ENCODE measurements at places on chromosomes 2 and 18.

DNA sequence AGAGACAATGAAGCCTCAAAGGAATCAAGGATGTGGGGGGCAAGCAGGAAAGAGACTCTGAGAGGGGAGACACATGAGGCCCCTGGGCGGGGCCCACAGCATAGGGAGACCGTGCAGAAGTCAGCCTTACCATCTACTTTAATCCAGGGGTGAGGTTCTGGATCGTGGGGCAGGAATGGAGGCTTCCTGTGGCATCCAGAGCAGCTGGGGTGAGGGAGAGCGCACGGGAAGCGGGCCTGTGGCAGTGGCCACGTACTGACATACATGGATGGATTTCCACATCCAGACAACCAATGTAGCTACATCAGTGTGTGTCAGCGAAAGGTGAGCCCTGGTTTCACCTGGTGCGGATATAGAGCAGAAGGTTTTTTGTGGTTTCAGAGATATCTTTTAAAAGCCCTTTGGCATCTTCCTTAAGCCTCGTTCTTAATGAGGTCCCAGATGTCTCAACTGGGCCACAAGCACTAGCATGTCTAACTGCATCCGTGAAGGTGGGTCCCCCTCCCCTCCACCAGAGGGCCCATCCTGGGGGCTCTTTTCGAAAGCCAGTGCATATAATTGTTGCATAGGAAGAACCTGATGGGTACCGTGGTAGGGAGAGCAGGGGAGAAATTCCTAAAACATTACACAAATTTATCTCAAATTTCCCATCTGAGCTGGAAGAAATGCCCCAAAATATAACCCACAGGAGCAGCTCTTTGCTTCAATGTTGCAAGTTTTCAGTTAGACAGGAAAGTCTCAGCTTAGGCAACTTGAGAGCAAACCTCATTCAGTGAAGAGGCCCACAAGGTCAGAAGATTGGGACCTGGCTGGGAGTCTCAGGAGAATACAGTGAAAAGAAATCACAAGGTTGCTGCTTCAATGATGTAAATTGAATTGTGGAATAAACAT, 90.9 kb downstream of the SP3 start:
- DNase-seq: no peak

GRCh38 chr2:216698895-216699294, 3.5 kb upstream of the IGFBP5 start:
- no peak for DNase-seq

GRCh38 chr2:72137498-72138010, 10.1 kb downstream of the CYP26B1 start:
- no peak for DNase-seq

DNA sequence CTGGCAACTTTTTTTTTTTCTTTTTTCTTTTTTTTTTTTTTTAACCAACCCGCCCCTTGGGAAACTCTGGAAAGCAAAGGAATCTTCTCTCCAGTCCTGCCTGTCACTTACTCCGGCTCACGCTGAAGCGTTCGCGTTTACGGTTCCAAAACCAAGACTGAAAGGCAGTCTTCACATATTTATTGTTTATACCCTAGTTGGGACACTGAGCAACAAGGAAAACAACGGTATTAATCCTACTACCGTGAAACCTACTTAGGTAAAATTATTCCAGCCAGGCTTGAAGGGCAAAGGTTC, 125.4 kb downstream of the OSBPL1A start:
- DNase-seq: no peak

- DNase-seq: no peak
These were observed 191.8 kb upstream of the HNMT start for GRCh38 chr2:137772451-137772850.

DNA sequence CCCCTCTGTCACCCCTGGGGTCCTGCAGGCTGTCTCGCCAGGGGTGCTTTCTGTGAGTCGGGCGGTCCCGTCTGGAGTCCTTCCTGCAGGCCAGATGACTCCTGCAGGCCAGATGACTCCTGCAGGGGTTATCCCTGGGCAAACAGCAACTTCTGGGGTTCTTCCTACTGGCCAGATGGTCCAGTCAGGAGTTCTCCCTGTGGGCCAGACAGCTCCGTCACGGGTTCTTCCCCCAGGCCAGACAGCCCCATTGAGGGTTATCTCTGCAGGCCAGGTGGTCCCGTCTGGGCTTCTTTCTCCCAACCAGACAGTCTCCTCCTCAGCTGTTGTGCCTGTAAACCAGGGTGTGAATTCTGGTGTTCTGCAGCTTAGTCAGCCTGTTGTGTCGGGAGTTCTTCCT, 27.6 kb downstream of the ADNP2 start:
- DNase-seq: no peak

DNA sequence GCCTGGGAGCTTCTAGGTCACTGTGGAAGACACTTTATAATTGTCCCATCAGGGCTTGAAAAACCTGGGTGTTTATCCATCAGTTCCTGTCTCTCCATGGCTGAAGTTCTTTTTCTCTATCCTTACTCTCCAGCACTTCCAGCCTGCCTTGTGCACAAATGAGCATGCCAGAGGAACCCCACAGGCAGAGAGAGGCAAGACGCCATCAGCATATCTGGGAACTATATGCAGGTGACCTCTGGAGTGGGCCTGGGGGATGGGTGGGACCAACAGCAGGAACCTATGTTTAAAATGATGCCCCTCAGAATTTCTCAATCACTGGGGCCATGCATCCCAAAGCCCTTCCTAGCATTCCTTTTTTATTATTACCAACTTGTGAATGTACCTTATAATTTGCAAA, 156.2 kb upstream of the PARD3B start:
- no peak for DNase-seq

- no peak for DNase-seq
These were observed 736.0 kb upstream of the CELF4 start for GRCh38 chr18:38301621-38302020.

GRCh38 chr2:205477016-205477705, 205.1 kb upstream of the NRP2 start:
- DNase-seq: peak; percentile 18

- DNase-seq: no peak
These were observed 14.0 kb downstream of the PSD4 start for GRCh38 chr2:113187771-113188170.

DNA sequence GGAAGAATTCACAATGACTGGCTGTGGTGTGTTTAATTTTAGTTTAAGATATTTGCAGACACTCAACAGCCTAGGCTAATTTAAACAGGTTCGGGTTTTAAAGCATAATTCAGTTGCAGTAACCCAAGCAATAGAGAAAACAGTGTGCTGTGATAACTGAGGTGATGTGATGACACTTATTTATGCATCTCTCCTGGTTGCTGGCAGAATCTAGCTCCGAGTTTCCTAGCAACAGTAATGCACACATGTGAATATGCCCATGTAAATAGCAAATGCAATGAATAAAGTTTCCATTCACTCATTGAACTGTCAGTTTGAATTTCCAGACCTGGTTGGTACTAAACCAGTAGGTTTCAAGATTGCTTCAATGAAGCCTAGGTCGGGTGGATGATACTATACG, 426.5 kb downstream of the TMX3 start:
- DNase-seq: no peak

DNA sequence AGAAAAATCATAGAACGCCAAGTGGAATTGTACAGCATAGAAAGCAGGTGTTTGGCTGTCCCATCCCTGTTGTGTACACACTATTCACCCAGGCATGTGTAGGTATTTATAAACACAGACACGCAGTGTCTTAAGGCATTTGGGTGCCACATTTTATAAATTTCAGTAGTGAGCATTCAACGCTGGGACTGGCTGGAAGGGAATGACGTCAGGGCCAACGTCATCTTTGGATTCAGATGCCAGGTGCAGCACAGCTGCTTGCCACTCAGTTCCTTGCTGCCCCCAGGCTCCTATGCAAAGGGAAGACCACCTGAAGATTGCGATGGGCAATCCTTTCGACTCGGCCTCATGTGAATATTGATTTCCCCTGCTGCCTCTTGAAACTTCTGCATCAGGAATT, 461.7 kb upstream of the SOX11 start:
- DNase-seq: no peak

DNA sequence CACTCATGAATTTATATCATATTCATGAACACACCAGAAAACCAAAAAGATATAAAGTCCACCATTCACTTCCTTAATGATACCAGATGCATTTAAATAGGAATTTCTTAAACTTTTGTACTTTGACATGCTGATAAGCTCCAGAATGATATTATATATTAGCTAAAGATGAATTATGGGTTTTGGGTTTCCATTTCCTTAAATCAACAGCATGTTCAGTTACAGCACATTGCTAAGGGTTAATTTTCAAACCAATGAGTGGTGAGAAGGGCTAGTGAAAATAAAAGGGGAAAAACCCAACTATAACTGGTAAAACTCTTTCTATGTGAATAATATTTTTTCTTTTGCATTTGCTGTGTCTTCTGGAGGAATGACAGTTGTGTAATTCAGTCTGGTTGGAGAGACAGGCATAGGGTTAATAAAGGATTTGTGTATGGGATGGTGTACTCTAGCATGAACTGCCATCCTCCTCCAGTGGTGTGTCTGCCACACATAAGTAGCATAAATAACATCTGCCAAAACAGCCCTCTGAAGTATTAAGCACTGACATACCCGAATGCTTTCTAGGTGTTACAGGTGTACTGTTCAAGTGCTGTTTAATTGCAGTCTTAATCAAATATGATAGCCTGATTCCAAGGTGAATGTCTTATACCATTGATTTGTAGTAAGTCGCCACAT, 19.3 kb upstream of the CPS1 start:
- DNase-seq: no peak

DNA sequence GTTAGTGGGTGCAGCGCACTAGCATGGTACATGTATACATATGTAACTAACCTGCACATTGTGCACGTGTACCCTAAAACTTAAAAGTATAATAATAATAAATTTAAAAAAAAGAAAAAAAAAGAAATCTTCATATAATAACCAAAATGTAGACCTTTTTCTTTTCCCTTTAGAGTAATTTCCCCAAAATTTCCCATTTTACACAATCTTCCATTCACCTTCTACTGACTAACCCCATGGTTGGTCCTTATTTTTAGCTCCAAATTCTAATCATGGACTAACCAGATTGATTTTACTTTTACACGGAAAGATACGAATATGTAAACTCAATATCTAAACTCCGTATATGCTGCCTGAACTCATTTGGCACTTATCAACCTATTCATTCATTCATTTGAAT, 7.7 kb downstream of the KCTD18 start:
- DNase-seq: no peak

DNA sequence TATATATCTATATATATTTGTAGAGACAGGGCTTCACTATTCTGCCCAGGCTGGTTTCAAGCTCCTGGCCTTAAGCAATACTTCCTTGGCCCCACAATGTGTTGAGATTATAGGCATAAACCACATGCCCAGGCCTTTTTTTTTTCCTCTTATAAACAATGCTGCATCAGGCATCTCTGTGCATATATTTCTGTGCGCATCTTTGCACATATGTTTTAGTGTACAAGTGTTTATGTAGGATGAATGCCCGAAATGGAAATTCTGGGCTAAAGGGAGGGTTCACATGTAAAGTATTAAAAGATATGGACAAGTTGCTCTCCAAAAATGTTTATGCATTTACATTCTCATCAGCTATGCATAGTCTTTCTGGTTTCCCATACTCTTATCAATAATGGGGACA, 183.2 kb upstream of the SPRED2 start:
- no peak for DNase-seq

DNA sequence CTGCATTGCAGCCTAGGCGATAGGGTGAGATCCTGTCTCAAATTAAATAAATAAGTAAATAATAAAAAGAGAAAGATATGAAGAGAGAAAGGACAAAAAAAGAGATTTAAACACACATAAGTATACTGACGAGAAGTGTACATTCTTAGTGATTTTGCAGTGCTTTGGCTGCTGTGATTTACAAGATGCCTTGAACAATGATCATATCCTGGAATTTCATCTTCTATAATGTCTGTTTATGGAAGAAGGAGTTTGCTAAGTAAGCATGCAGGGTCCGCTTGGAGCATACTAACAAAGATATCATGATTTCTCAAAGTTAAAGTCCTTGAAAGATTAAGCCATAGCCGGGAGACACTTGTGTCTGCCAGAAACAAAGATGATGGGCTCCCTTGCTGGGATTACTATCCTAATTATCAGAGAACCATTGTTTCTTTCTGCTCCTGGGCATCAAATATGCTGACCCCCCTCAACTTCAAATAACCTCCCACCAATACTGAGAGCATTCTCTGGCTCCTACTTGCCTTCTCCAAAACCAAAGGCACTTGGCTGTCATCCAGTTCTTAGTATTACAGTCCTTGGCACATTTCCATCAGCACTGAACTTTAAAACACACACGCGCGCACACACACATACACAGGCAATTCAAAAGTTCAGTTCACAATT, 47.5 kb upstream of the STAM2 start:
- DNase-seq: peak; percentile 81

DNA sequence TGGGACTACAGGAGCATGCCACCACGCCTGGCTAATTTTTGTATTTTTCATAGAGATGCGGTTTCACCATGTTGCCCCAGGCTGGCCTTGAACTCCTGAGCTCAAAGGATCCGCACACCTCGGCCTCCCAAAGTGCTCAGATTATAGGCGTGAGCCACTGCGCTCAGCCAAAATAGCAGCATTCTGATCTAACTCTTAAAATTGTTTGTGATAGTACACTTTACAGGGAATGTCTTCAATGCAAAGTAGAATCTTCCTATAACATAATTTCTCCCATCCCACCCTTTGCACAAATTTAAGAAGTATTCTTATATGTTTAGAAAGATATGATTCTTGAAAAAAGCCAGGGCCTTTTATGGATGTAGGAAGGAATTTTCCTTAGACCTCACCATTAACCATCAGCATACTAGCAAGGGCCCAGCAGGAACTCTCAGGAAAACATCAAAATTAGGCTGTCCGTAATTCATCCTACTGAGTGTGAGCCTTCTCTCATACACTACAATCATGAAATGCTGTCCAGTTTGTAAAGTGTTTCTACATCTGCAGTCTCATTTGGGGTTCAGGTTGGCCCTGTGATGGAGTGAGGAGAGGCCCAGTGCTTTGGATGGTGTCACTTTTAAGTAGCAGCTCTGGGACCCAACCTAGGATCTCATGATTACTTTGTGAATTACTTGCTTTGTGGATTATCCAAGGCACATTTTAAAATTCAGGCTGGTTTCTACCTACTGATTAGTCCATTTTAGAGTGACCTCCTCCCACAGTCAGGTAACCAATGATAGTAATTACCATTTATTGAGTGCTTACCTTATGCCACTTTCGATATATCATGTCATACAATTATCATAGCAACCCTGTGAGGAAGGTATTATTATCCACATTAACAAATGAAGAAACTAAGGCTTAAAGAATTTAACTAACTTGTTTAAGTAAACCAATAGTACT, 37.5 kb upstream of the DLX1 start:
- no peak for DNase-seq

GRCh38 chr18:48336332-48336731, 72.9 kb downstream of the ZBTB7C start:
- DNase-seq: no peak

GRCh38 chr2:152464851-152465470, 130.0 kb downstream of the FMNL2 start:
- no peak for DNase-seq

DNA sequence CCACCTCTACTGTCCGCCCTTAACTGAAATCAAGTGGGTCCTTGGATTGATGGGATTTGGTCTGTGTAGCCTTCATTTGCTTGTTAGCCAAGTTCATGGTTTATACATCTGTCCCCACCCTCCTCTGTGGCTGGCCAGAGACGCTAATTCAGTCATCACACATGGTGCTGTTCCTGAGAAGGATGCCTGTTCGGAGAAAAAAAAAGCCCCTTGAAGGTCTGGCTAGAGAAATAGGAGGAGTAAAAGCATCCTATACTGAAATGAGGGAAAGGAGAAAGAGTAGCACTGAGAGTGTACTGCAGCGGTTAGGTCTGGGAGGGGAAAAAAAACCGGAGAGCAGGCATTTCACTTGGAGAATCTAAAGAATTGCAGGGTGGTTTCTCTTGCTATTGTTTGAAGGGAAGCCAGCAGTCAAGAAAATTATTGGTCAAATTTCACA, 180.6 kb upstream of the EPAS1 start:
- no peak for DNase-seq

Measured in non-pigmented ciliary epithelial cell (primary cell).